ENCODE measurements at places on chromosomes 1 and 21.

GRCh38 chr21:42750737-42751530 lies 97.5 kb downstream of the PDE9A start:
- no peak for DNase-seq

DNA sequence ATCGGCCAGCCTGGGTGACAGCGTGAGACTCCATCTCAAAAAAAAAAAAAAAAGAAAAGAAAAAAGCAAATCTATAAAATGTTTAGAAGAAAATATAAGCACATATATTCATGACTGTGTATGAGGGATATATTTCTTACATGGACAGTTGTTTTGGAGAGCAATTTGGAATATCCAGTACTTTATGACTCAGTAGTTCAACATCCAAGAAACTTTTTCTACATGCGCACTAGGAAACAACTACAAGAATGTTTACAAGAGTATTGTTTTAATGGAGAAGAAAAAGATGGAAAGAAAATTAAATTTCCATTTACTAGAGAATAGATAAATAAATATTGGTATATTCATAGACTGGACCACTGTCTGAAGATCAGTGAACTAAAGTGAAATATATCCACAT lies 77.5 kb downstream of the MAST2 start:
- no peak for DNase-seq

- DNase-seq, result no peak
Measured at GRCh38 chr1:16387201-16388188, 20.5 kb downstream of the SZRD1 start.

GRCh38 chr1:170252851-170253579 lies 107.3 kb downstream of the NTMT2 start:
- no peak for DNase-seq

GRCh38 chr1:198333744-198334143 lies 176.9 kb downstream of the NEK7 start:
- DNase-seq, result no peak

GRCh38 chr1:211033921-211034525 lies 99.9 kb downstream of the KCNH1 start:
- DNase-seq, result no peak

- no peak for DNase-seq
Measured at GRCh38 chr1:112817555-112818373, 102.6 kb upstream of the PPM1J start.

DNA sequence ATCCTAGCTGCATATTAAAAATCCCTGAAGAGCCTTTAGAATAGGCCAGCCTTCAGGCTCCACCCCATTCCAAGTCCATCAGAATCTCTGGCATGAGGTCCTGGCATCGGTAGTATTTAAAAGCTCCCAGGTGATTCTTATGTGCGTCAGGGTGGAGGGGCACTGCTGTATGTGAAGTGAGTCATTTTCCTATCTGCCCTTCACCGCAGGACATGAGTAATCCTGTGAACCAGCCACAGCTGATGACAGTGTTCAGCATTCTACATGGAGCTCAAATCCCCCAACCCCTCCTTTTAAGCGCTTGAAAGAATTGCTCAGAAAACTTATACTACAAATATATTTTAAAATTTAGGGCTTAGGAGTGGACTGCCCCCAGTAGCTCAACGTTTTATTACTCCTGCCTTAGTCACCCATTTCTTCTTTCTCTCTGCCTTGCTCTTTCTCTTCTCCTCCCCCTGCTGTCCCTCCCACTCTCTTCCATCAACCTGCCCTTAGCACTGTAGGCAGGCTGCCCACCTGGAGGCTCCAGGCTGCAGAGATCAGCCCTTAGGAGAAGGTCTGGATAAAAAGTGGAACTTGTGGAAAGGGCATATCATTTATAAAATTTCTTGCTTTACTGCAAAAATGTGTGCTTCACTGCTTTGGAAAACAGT lies 73.8 kb upstream of the ZNF281 start:
- no peak for DNase-seq

Measured in renal pelvis (tissue), 12 donors.